ENCODE measurements at places on chromosomes 13 and 19.

GRCh38 chr13:49655906-49656305, 27.6 kb downstream of the ARL11 start:
- DNase-seq: no peak

DNA sequence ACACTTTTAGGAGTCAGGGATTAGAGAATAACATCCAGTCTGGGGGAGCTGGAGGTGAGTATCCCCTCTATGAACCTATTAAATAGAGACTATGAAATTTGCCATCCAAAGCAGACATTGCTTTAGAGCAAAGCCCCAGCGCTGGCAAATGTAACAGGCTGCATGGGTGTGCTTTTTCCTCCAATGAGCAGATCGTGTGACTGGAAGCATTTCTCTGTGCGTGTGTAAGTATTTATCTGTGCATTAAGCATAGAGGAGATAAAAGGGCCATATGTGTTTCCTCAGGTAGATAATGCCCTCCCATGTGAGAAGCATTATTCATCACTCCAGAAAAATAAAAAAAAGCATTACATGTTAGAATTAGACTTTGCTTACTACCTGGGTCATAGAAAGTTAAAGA, 924 bp downstream of the TNFSF13B start:
- no peak for DNase-seq

- no peak for DNase-seq
Measured at GRCh38 chr13:113547238-113547971, 37.1 kb upstream of the TFDP1 start.

- DNase-seq: no peak
Measured at GRCh38 chr19:36987091-36987490, 71.0 kb downstream of the ZNF568 start.

GRCh38 chr19:58091251-58091995, 6.6 kb downstream of the ZSCAN18 start:
- DNase-seq: no peak

DNA sequence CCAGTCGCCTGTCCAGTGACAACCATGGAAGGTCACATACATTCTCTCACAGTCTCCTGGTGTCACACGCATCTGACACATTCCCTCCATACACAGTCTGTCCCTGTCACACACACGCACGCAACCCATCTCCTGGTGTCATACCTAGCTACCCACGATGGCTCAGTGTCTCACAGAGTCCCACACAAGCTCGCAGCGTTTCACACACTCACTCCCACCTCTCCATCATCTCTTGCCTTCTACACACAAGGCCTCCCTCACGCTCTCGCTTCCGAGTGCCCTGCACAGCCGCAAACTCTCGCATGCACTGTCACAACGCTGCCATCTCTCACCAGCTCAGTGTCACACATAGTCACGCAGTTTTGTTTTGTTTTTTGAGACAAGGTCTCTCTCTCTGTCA, 1.2 kb upstream of the GNG8 start:
- no peak for DNase-seq

- DNase-seq: no peak
Measured at GRCh38 chr19:18833141-18833476, 1.4 kb downstream of the UPF1 start.

GRCh38 chr19:44876930-44877535, 14.0 kb upstream of the TOMM40 start:
- DNase-seq: no peak

DNA sequence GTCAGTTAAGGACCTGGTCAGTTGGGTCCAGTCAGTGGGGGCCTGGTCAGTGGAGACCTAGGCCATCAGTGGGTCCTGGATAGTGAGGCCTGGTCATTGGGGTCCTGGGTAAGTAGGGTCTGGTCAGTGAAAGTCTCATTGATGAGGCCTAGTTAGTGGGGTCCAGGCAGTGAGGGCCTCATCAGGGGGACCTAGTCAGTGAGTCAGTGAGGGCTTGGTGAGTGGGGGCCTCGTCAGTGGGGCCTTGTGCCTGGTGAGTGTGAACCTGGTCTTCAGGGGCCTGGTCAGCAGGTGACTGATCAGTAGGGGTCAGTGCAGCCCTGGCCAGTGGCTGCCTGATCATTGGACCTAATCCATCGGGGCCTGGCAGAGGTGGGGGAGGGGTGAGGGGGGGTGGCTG, 42.6 kb upstream of the TPM4 start:
- DNase-seq: no peak

DNA sequence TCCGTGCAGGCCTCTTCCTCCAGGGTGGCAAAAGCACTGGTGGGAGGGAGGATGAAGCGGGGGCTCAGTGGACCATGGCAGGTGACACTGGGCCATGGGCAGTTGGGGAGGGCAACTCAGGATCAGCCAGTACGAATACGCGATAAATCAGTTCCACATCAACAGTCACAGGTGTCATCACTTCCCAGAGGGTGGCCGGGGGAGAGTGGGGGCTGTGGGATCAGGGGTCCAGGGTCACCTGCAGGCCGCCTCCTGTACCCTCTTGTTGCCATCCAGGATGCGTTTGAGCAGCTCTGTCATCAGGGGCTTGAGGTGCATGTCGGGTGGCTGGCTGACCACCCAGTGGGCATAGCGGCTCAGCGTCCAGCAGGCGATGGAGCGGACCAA, 9.9 kb upstream of the FBXW9 start:
- no peak for DNase-seq

DNA sequence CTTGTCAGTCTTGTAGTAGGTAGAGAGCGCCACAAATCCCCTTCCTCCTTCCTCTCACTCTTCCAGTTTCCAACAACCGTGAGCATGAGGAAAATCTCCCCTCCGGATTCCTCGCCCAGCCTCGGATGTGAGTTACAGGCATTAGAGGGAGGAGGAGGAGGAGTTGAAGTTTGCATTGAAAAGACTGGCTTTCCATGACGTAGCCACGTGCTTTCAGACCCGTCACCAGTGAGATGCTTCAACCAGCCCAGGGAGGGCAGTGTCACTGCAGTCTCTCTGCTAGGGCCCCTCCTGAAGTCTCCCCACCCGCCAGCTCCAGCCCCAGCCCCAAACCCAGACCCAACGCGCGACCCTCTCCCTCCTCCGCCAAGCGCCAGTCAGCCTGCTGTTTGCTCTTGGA, 442 bp upstream of the FGF14 start:
- no peak for DNase-seq

- DNase-seq: no peak
Measured at GRCh38 chr13:30618930-30619279, 1.2 kb downstream of the USPL1 start.

GRCh38 chr13:31227063-31227462, 27.3 kb downstream of the B3GLCT start:
- no peak for DNase-seq

- no peak for DNase-seq
Measured at GRCh38 chr13:25881971-25882451, 169.8 kb downstream of the SHISA2 start.

DNA sequence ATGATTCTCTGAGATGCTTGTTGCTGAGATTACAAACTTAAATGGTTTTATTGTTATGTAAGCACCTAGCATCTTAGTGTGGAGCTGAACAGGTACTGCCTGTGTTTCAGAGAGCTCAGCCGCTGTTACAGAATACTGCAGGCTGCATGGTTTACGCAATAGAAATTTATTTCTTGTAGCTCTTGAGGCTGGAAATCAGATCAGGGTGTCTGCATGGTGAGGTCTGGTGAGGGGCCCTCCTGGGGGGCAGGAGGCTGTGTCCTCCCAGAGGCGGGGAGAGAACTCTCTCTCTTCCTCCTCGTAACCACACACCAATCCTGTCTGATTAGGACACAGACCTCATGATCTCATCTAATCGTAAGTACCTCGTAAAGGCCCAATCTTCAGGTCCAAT, 13.1 kb downstream of the ATP11A start:
- no peak for DNase-seq

DNA sequence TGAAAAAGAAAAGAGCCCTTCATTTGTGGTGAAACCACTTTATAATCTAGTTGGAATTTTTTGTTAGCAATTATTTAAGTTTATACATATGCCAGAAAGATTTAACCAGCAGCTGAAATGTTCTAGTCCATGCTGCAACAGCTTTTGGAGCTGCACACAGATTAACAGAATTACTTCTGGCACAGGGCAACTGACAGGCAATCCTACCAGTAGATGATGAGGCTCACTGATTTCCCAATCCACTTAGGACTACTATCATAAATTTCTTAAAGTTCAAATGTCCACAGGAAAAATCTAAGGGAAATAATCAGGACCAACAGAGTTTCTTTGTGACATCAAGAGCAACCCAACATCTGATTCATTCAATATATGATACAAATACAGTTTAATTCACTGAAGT, 78.8 kb downstream of the CRYL1 start:
- no peak for DNase-seq

DNA sequence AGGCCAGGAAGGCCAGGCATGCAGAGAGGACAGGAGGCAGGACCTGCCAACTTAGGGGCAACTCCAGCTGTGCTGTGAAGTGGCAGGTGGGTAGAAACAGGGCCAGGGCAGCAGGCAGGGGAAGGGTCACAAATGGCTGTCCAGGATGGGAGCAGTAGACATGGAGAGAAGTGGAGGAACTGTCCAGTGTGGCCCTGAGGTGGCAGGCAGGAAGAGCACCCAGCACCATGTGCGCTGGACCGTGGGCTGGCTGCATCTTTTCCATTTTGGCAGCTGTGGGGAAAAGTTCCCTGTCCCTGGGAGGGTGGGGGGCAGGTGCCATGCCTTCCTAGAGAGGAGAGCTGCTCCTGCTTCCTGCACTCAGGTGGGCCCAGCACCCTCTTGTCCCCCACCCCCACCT, 13.8 kb downstream of the DEDD2 start:
- no peak for DNase-seq

- no peak for DNase-seq
Measured at GRCh38 chr13:52786766-52787165, 47.1 kb upstream of the CNMD start.

- DNase-seq: peak; percentile 20
Measured at GRCh38 chr19:49718511-49718910, 27.6 kb downstream of the CPT1C start.

GRCh38 chr19:51415187-51415586, 2.3 kb downstream of the SIGLEC10 start:
- DNase-seq: no peak

DNA sequence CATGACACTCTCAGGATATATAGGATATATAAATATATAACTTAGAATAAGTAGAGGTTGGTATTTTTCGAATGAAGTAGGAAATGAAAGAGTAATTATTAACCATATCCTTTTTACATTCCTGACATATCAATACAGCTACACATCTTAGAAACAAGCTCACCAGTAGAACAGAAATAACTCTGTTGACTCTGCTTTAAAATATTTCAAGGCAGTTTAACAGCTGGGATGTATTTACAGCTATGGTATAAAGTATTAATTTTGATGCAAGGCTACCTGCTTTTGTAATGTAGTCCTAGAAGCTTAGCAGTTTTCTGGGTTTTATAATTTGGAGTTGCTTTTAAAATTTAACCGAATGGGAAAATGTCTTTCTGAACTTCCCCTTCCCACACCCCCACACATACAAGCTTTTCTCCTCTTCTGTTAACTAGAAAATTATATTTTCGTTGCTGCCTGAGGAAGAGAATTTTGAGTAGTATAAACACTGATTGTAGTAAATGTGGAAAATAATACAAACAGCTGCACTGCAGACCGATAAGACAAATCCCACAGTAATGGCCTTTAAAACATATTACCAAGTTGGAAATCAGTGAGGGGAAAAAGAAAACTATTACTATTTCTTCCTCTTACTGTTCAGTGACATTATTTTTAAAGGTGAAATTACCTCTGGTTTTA, 147.7 kb downstream of the GGACT start:
- DNase-seq: no peak

GRCh38 chr13:62537593-62537992, 1121.9 kb upstream of the PCDH20 start:
- DNase-seq: no peak

- DNase-seq: no peak
Measured at GRCh38 chr13:32545083-32545482, 6.5 kb upstream of the N4BP2L2 start.

DNA sequence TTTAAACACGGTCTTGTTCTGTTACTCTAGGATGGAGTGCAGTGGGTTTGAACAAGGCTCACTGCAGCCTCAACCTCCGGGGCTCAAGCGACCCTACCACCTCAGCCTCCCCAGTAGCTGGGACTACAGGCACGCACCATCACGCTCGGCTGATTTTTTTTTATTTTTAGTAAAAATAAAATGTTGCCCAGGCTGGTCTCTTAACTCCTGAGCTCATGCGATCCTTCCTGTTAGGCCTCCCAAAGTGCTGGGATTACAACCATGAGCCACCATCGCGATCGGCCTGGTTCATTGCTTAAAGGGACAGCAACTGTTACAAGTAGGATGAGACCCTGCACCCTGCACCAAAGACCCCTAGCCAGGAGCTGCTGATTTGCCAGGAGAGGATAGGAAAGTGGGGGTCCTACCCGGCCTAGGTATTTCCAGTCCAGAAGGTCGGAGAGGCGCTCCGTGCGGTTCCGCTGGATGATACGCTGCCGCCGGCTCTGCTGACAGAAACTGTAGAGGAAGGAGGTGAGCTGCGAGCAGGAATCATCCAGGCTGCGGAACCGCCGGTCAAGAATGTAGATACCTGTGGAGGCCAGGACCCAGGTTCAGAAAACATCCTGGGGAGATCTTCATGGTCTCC, 5.1 kb downstream of the FTL start:
- no peak for DNase-seq

DNA sequence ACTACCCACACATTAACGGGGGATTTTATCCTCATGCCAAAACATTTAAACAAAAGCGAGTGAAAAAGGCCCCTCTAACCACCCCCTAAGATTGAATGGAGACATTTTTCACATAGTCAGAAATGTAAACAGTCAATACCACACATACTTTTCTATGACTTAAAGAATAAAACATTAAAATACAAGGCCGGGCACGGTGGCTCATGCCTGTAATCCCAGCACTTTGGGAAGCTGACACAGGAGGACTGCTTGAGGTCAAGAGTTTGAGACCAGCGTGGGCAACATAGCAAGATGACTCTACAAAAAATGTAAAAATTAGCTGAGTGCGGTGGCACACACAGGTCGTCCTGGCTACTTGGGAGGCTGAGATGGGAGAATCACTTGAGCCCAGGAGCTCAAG, 47.3 kb downstream of the MPHOSPH8 start:
- no peak for DNase-seq

- DNase-seq: no peak
Measured at GRCh38 chr13:77310579-77311279, 16.2 kb downstream of the MYCBP2 start.

GRCh38 chr13:40153516-40153915, 498.1 kb downstream of the COG6 start:
- no peak for DNase-seq

GRCh38 chr13:49530457-49530856, 34.7 kb downstream of the PHF11 start:
- DNase-seq: no peak

- DNase-seq: no peak
Measured at GRCh38 chr19:15021286-15022007, 27.8 kb upstream of the CASP14 start.

GRCh38 chr13:33394294-33394932, 108.9 kb upstream of the STARD13 start:
- DNase-seq: no peak

DNA sequence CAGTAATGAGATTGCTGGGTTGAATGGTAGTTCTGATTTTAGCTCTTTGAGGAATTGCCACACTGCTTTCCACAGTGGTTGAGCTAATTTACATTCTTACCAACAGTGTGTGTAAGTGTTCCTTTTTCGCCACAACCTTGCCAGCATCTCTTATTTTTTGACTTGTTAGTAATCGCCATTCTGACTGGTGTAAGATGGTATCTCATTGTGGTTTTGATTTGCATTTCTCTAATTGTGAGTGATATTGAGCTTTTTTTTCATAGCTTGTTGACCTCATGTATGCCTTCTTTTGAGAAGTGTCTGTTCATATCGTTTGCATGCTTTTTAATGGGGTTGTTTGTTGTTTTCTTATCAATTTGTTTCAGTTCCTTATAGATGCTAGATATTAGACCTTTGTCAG, 245.0 kb downstream of the MTUS2 start:
- no peak for DNase-seq

Data from brain pericyte (primary cell).